Hypothalamus (tissue), 51 donors: ENCODE measurements at places on chromosomes 4 and X.

DNA sequence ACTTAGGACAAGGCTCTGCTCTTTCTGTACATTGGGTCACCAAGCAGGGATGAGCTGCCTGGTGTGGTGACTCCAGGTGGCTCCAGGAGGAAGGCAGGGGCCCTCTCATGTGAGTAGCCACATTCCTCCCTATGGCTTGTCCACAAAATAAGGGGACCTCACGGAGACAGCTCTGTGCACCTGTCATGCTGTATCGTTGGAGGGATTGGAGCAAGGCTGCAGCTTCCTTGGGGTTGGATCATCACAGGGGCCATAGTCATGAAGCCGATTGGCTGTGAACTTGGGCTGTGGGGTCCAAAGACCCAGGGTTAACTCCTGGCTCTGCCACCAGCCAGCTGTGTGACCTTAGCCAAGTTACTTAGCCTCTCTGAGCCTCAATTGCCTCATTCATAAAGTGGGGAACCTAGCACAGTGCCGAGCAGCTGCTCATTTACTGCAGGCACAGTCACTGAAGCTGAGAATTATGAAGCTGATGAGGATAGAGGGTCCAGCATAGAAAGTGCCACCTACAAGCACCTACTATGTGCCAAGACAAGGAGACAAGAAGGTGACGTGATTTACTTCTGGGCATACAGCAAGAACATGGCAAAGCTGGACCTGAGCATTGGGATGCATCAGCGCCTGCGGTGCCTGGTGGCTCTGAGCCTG lies 11.8 kb upstream of the KIAA0232 start:
- DNase-seq = no peak

GRCh38 chr4:84750260-84750959 lies 167.5 kb downstream of the CDS1 start:
- DNase-seq = no peak

GRCh38 chrX:68835468-68835867 lies 6.6 kb downstream of the EFNB1 start:
- DNase-seq = no peak

- DNase-seq = no peak
Measured at GRCh38 chr4:123987408-123987807, 590.8 kb downstream of the SPRY1 start.

- DNase-seq = no peak
Measured at GRCh38 chr4:38842994-38843393, 13.6 kb downstream of the TLR6 start.

GRCh38 chr4:121041307-121042090 lies 30.8 kb downstream of the NDNF start:
- DNase-seq = no peak

GRCh38 chr4:71752383-71753042 lies 31.4 kb downstream of the GC start:
- DNase-seq = no peak

DNA sequence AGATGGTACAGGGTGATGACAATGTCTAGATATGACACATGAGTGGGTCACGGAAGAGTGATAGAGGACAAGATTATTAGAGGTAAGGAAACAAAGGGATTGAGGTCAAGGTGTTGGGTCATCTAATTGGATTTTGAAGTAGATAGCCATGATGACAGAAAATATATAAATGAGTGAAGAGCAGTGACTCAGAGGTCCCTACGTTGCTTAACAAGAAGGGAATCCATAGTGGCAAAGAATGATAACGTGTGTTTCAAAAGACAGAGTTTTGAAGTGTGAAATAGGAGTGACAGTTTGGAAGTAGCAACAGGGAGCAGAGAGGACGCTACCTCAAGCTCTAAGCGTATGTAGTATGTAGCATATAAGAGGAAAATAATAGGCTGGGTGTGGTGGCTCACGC lies 22.2 kb upstream of the CAMK2D start:
- no peak for DNase-seq

- DNase-seq = no peak
Measured at GRCh38 chr4:7857238-7857701, 82.4 kb downstream of the AFAP1 start.

DNA sequence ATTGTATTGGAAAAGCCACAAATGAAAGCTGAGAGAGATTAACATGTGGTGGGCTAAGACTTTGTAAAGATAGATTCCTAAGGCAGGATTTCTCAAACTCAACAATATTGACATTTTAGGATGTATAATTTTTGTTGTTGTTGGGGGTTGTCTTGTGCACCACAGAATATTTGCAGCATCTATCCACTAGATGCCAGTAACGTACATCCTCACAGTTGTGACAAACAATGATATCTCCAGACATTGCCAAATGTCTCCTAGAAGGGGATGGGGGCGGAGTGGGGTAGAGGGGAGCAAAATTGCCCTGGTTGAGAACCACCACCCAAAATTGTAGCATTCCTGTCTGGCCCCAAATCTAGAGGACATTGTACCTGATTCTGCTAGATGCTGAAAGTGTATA lies 14.7 kb upstream of the CBR4 start:
- DNase-seq = no peak

- no peak for DNase-seq
Measured at GRCh38 chrX:16671005-16671404, 21.0 kb downstream of the S100G start.

DNA sequence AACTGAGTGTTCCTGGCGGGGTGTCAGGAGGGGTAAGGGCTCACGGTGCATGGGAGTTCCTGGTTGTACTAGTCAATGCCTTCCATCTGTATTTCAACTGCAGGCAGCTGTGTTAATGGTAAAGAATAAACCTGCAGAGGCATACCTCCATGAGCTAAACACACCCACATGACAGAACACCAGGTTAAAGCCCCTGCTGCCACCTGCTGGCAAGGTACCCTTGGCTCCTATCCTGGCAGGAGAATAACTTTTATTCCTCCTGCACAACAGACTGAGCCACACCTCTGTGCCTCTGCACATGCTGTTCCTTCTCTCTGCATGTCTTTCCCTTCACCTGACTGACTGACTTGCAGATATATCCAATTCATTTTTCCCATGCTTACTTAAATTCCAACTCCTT lies 11.1 kb downstream of the ITIH6 start:
- DNase-seq = no peak

DNA sequence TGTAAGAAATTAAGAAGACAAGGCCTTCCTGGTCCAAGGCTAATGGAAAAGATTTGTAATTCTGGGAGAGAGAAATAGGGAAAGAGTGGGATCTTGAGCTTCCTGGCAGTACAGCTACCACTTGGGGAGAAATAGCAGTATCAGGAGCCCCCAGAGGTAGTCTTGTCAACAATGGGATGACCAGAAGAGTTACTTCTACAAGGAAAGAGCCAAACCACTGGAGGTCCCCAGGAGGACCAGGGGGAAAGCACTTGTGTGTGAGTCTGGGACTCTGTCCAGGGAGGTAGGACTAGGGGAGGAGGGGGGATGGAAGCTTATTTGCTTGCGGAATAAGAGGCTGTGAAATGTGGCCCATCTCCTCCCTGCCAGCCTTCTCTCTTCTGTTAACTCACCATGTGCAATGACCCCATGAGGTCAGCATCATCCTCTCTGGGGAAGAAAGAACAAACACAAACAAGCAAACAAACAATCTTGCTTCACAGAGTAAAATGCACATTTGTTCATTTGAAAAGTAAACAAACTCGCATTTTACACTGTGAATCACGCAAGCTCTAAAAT lies 160.1 kb downstream of the STK32B start:
- DNase-seq = no peak

DNA sequence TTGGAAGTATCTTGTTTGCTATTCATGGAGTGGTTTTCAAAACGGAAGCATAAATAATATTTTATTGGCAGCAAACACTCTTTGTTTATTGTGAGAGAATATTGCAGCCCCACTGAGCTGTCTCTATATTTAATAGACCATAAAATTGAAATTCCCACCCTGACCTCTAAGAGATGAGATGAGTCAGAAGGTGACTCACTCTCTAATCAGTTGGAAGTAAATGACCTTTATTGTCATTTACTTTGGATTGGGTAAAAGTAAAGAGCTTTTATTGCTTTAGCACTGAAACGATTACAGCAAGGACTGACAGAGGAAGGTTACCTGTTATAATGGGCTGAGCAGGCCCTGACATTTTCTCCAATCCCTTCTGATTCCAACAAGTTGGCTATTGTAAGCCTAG lies 55.0 kb downstream of the SYTL5 start:
- DNase-seq = no peak

DNA sequence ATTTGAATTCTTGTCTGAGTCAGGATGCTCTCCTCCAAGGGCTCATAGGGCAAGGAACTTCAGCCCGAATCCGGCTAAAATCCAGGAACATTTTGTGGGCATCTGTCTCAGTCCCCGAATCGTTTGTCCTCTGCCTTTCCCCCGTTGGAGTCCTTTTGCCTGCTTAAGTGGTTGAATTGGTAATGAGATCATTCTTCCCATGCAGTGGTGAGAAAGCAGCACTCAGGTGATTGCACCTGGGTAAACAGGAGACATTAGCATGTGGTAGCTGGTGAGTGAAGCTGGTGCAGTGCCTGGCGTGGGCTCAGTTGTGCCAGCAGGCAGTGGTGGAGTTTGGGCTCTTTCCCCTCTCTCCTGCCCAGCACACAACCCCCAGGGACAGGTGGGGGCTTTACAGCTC lies 61.9 kb upstream of the MTM1 start:
- no peak for DNase-seq

DNA sequence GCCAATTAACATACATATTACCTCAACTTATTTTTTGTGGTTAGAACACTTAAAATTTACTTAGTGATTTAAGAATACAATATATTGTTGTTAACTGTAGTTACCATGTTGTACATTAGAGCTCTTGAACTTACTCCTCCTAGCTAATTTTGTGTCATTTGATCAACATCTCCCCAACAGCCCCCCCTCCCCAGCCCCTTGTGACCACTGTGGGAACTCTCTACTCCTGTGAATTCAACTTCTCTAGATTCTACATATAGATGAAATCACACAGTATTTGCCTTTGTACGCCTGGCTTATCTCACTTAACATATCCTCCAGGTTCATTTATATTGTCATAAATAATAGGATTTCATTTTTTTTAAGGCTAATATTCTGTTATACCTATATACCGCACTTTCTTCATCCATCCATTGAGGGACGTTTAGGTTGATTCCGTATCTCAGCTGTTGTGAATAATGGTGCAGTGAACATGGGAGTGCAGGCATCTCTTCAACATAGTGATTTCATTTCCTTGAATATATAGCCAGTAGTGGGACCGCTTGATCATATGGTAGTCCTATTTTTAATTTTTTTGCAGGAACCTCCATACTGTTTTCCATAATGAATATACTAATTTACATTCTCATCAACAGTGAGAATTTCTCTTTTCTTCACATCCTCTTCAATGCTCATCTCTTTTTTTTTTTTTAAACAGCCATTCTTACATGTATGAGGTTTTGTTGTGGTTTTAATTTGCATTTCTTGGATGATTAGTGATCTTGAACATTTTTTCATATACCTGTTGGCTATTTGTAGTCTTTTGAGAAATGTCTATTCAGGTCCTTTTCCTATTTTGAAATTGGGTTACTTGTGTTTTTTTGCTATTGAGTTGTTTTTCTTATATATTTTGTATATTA lies 66.8 kb downstream of the RAPGEF2 start:
- no peak for DNase-seq

DNA sequence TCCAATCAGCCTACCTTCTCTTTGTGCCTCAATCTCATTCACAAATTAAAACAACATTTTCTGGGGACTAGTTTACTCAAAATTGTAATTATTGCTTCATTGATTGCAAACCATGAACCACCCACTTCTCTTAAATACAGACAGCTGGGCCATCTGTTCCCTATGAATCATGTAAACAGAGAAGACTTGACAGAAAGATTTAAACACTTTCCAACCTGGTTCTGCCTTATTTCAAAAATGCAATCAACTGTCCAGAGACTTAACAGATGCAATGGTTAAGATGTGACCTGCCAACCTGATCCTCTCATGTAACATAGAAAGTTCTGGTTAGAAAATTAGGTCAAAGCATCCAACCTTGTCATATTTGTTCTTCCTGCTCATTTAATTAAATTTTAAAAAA lies 20.8 kb upstream of the SERTM2 start:
- no peak for DNase-seq

- DNase-seq = no peak
Measured at GRCh38 chr4:56026596-56026995, 77.9 kb downstream of the CEP135 start.

GRCh38 chr4:41041551-41041950 lies 172.8 kb downstream of the APBB2 start:
- DNase-seq = no peak

DNA sequence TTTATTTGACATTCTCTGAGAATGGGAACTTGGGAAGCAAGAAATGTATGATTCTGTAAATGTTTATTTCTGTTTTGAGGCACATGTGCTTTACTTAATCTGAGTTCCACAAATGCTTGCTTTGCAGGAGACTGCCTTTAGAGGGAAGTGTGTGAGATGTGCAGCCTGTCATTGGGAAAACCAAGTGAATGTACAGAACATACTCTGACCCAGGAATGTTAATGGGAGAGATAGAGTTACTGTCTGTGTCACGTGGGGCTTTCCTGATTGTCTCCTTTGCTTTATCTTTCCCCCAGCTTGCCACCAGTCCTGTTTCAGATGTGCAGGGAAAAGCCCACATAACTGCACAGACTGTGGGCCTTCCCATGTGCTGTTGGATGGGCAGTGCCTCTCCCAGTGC lies 218.6 kb upstream of the ANXA3 start:
- DNase-seq = no peak

DNA sequence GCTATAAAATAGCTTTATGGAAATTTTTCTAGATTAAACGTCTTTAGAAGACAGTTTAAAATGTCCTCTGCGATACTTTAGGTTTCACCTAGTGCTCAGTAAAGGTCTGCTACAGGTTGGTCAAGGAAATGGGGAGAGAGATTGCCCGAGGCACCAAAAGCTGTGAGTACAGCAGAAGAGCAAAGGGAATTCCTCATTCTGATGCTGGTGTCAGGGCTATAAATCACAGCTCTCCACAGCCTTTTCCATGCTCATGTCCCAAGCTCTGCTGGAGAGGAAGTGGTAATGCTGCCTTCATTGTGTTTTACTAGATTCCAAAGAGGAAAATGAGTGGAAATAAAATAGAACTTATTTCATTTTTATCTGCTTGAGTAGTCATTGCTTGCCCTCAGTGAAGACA lies 2060.4 kb downstream of the ARAP2 start:
- no peak for DNase-seq

DNA sequence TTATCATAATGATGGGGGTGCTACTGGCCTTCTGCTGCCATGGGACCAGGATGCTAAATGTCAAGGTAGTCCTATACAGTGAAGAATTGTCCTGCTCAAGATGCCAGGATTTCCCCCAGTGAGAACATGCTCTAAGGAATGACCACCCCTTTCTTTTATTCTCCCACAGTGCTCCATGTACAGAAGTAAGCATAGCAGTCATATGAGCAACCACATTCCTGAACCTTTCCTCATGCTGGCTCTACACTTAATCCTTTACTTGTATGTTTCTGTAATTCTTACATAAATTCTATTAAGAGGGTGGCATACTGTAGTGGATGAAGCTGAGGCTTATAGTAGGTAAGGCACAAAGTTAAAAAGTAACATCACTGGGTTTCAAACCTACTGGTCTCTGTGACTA lies 20.2 kb downstream of the CYP2U1 start:
- DNase-seq = no peak
